IPS DF 19.7 (cell line): ENCODE measurements at places on chromosomes 5 and 9.

- DNase-seq = no peak
Observed at GRCh38 chr5:131622633-131623032, 12.4 kb downstream of the RAPGEF6 start.

- DNase-seq = no peak
Observed at GRCh38 chr5:150000990-150001659, 586 bp downstream of the HMGXB3 start.

DNA sequence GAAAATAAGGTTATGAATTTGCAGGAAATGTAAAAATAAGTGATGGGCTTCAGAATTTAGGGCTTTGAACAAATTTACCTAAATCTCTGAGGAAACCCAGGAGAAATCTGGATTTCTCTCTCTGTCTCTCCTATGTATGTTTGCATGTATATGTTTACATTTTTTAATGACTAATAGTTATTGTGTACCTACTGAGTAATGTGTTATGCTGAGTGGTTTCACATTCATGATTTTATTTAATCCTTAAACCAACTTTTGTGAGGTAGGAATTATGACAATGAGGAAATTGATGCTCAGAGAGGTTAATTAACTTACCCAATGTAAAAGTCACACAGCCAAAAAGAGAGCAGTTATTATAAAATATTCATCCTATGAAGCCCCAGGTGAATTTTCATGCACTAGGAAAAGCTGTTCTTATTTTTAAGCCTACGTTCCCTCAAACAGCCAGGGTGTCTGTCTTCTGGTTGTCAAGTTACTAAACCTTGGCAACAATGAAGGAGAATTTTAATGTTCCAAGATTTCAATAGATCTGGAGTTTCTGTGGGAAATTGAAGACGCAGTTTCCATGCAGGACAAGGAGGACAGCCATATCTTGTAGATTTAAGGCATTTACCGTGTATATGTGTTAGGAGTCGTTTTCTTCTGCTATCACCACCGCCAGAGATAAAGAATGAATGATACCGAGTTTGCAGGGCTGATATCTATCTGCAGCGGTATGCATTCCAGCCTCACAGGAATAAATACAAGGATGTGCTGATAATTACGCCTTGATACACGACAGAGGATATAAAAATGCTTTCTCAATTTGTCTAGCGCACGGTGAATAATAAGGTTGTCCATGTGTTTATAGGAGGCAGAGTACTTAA is 484.8 kb downstream of the ZSWIM6 start:
- no peak for DNase-seq

- no peak for DNase-seq
Observed at GRCh38 chr9:132062806-132063205, 16.9 kb downstream of the MED27 start.

DNA sequence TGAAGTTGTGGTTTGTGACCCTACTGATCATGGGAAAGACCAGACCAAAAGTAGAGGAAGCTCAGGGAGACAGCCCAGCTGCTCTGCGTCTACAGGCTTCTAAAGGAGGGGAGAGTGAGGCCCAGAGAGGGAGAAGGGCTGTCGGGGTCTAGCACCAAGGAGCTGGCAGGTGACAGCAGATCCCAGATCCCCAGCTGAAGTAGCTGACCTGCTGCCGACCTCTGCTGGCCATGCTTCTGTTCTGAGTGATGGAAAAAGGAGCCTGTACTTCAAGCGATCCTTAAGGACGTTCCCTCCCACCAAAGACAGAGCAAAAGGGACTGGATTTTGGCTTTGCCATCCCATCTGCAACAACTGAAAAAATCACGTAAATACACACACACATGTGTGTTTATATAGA is 22.7 kb upstream of the QSOX2 start:
- no peak for DNase-seq

DNA sequence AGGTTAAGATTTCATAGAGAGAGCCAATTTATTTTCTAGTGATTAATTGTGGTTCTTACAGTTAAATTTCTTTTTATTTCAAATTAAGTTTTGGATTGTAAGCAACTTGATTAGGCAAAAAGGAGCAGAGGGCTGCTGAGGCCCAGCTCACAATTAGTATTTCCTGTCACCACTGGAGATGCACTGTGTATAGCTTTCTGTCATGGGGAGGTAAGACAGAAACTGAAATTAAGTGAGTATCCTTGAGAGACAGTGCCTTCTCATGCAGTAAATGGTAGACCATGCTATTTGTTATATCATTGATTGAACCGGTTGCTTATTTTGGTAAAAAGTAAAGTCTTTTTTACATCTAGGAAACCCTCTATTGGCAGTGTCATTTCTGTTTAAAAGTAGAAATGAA is 190.7 kb downstream of the CCDC171 start:
- no peak for DNase-seq

DNA sequence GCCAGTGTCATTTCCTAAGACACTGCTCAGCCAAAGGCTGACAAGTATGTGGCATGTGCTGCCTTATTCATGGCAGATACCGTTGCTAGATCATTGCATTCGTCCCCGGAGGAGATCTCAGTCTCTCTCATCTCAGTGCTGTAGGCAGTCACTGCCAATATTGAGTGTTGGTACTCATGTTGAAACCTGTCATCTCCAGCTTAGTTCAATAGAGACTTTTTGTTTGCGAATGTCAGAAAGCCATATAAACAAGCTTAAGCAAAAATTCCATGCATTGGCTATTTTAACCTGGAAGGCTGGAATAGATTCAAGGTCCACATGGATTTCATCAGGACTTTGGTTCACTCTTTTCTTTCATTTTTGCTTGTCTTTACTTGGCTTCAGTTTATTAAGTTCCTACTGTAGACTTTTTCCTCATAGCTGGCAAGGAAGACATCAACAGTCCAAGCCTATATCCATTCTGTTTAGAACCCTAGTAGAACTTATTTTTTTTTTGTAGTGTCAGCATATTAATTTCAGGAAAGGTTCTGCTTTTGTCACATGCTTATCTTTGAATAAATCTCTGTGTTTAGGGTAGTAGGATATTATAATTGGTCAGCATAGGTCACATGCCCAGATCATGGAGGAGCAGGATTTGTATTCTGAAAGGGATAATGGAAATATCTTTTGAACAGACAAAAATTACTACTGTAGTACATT is 66.8 kb downstream of the FCHO2 start:
- no peak for DNase-seq

DNA sequence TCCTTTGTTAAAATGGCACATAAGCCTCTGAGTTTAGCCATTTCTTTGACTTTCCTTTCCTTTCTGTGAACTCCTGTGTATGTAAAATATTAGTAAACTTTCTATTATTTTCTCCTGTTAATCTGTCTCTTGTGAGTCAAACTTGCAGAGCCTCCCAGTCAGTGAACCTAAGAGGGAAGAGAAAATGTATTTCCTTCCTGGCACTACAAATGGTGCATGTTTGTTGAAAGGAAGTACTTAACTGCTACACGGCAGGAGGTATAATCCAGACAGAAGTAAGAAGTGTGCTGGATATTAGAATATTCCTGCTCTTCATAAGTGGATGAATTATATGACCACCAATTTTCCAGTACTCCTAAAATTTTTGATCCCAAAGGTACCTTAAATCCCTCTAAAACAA is 23.0 kb downstream of the CTSL start:
- DNase-seq = no peak

GRCh38 chr5:172837640-172838039 is 3.6 kb downstream of the ERGIC1 start:
- DNase-seq = no peak

DNA sequence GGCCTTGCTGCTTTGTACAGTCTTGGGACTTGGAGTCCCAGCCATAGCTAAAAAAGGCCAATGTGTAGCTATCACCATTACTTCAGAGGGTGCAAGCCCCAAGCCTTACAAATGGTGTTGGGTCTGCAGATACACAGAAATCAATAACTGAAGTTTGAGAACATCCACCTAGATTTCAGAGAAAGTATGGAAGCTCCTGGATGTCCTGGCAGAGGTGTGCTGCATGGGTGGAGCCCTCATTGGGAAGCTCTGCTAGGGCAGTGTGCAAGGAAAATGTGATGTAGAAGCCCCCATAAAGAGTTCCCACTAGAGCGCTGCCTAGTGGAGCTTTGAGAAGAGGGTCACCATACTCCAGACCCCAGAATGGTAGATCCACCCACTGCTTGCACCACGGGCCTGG is 626.7 kb upstream of the COX7C start:
- no peak for DNase-seq

GRCh38 chr9:120161776-120162175 is 418.2 kb downstream of the CDK5RAP2 start:
- DNase-seq = no peak

DNA sequence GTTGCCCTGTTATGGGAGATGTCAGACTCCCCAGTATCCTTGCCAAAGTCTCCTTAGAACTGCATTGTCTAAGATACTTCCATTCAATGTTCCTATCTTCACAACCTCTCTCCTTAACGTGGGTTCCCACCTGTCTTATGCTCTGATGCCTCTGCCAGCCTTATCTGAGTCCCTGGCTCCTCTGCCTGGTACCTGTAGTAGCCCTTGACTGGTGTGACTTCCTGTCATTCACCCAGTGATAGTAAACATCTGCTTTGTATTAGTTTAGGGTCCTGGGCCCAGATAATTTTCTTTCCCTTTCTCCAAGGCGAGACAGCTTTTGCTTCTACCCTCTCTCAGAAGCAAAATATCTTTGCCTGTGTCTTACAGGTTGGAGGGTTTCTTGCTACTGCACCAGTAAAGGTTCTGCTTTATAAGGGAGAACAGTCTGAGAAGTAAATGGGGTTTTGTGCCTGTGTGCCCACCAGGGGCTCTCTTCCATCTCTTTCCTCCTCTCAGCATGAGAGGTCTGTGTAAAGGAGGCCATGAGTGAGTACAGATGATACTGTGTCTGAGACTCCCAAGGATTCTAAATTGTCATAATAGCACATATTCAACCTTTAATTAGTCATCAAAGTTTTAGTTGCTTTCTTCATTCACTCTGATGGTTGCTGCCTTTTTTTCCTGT is 220.8 kb downstream of the PRR16 start:
- no peak for DNase-seq

- no peak for DNase-seq
Observed at GRCh38 chr5:117454716-117455212, 880.1 kb upstream of the SEMA6A start.

DNA sequence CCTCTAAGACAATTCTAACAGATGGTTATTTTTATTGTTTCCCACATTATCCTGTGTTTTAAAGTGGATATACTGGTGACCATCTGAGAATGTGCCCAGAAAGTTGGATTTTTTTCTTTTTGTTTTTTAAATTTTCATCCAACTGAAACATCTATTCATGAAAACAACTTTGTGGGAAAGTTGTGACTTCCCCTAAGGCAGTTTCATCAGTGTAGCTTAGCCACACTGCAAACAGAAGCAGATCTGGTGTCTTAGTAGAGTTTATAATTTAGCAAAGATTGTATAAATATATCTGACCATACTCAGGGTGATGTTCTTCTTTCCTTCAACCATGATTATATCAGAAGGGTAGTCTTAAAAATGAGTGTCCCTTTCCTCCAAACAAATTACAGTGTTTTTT is 1241.3 kb downstream of the MAT2B start:
- DNase-seq = no peak

- no peak for DNase-seq
Observed at GRCh38 chr9:124032247-124032646, 20.7 kb downstream of the LHX2 start.

DNA sequence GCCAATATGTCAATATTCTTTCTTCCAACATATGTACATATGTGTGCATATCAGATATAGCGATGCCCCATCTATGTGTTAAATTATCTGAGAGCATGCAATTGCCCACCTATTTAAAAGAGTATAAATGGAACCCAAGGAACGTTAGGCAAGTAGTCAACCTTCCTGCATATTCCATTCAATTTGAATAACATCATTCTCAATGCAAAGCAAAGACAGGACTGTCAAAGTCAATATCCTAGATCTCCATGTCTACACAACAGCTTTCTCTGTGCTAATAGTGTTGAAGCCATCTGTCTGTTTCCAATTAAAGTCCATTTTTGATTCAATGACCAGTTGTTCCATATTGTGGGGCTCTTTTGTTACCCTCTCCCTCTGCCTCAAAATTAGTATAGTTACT is 85.3 kb upstream of the COX7C start:
- no peak for DNase-seq

GRCh38 chr5:38451074-38451725 is 105.2 kb downstream of the LIFR start:
- no peak for DNase-seq

- no peak for DNase-seq
Observed at GRCh38 chr5:31983851-31984250, 190.3 kb downstream of the GOLPH3 start.

DNA sequence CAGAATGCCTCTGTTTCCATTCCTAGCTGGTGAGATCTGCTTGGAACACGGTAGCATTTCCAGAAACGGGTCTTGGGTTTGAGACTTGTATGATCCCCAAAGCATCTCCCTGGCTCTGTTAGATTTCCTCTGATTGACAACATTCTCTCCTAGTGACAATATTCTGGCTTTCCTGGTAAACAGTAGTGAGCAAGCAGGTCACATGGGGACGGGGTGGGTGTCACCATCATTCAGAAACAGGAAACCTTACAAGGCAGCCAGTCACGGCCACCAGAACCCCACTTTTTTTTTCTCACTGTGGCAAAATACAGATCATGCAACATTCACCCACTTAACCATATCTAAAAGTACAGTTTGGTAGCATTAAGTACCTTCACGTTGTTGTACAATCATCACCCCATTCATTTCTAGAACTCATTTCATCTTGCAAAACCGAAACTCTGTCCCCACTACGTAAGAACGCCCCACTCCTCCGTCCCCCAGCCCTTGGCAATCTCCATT is 90.1 kb upstream of the LMX1B start:
- DNase-seq = no peak

GRCh38 chr9:79256691-79257213 is 315.0 kb upstream of the TLE4 start:
- DNase-seq = no peak

DNA sequence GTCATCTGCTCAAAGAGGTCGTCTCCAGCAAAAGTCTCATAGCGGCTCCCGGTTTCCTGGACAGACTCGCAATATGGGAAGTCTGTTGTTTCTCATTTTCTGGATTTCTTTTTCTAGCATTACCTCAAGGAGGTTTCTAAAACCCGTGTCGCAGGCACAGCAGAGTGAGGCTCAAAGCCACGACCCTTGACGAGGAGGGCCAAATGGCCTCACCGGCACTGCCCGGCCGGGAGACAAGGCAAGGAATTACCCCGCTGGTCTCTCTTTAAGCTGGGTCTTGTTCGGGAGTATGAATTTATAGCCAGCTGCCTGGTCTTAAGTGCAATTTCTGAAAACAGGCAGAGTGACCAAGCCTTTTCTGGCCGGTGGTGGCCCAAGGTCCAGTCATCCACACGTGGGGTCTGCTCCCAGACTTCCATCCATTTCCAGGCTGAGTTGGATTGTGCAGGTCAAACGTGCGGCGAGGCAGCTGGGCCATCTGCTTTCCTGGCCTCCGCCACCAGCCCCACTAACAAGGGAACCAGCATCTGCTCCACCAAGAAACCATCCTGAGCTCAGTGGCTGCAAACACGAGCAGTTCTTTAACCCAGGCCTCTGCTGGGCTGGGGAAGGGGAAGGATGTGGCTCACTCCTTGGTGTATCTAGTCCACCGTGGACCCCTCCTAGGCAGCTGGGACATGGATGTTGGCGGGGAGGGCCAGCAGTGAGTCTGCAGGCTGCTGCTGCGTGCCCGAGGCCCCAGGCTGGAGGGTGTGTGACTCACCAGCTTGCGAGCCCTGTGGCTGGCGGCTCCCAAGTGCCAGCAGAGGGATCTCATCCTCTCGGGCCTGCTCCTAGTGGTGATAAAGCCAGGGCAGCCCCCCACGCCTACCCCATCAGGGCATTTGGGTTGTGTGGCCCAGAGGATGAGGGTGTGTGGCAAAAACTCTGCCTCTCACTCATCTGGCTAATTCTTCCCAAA is 55.6 kb upstream of the COL5A1 start:
- no peak for DNase-seq
